ENCODE measurements at places on chromosomes 7 and 10.

DNA sequence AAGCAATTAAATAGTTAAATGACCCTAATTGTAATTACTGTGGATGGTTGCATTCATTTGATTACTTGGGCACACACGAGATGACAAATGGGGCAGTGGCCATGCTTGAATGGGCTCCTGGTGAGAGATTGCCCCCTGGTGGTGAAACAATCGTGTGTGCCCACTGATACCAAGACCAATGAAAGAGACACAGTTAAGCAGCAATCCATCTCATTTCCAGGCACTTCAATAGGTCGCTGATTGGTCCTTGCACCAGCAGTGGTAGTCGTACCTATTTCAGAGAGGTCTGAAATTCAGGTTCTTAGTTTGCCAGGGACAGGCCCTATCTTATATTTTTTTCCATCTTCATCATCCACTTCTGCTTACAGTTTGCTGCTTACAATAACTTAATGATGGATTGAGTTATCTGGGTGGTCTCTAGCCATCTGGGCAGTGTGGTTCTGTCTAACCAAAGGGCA lies 8.3 kb downstream of the PCBD1 start:
- no peak for DNase-seq

GRCh38 chr10:123911866-123912265 lies 20.3 kb upstream of the CPXM2 start:
- DNase-seq = no peak

- DNase-seq = no peak
Observed at GRCh38 chr10:36872702-36873393, 252.6 kb upstream of the ANKRD30A start.

DNA sequence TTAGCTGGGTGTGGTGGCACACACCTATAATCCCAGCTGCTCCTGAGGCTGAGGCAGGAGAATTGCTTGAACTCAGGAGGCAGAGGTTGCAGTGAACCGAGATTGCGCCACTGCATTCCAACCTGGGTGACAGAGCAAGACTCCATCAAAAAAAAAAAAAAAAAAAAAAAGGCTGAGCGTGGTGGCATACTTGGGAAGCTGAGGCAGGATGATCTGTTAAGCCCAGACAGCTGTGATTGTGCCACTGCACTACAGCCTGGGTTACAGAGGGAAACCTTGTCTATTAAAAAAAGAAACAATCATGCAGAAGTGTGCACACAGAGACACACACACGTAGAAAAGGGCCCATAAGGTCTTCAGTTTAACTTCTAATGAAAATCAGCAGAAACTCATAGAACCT lies 150.6 kb downstream of the TPST1 start:
- DNase-seq = no peak

GRCh38 chr10:131282961-131283360 lies 28.6 kb downstream of the TCERG1L start:
- DNase-seq = no peak

DNA sequence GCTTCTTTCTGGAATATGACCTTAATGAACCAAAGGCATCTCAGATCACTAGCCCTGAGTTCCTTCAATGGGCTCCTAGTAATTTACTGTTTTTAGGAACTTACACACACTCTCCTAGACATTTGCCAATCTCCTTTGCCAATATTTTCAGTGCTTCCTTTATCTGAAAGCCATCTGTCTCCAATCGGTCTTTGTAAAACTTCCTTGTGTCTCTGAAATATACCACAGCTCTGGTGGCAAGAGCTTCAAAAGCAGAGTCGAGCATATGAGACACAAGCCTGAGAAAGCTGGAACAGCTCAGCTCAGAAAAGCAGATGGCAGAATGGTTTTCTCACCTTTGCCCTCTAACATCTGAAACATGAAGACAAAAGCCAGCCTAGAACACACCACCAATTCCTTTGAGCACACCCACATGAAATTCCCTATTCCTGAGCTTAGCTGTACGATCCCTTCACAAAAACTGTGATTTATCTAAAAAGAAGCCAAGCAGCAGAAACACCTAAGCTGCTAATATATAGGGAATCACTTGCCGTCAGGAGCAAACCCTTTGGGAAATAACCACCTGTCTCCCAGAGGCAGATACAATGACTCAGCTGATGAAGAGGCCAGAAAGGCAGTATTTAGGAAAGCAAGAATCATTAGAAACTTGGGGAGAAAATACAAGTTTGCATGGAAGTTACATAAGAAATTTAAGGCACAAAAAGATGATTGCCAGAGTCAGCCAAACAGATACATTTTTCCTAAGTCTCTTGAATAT lies 70.2 kb upstream of the ANK3 start:
- no peak for DNase-seq

GRCh38 chr10:91201213-91201996 lies 19.1 kb upstream of the PCGF5 start:
- no peak for DNase-seq

DNA sequence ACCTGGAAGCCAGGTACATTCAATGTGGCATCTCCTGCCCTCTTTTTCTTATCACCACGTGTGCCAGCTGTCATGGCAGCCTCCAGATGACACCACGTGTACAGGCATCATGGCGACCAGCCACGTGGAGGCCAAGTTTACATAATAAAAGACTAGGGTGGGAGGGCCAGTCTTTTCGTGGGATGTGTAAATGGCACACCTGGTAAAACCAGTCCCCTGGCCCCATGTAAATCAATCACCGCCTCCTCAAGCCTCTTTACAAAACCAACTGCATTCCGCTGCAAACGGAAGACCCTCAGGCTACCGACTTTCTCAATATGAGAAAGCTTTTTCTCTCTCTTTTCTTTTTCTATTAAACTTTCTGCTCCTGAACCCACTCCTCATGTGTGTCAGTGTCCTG lies 65.1 kb upstream of the PHF14 start:
- no peak for DNase-seq

DNA sequence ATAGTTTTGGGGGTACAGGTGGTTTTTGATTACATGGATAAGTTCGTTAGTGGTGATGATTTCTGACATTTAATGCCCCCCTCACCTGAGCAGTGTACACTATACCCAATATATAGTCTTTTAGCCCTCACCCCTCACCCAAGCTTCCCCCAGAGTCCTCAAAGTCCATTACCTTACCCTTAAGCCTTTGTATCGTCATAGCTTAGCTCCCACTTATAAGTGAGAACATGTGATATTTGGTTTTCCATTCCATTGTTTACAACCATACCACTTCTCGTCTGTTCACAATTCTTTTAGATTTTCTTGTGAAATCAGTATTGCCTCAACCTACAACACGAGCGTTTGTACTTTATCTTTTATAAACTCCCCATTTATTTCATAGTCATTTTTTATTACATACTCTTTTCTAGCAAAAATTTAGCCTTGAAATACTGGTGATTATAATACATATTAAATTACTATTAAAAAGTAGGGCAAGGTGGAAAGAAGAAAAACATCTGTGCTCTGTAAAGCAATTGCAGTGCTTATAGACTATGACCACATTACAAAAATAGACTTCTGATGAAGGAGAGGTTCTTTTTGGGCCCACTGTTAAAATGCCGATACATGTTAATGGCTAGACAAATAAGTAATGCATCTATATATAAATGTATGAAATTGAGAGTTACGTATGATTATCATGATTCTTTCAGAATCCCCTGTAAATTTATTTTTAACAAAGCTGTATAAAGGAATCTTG lies 164.8 kb downstream of the THSD7A start:
- DNase-seq = no peak

DNA sequence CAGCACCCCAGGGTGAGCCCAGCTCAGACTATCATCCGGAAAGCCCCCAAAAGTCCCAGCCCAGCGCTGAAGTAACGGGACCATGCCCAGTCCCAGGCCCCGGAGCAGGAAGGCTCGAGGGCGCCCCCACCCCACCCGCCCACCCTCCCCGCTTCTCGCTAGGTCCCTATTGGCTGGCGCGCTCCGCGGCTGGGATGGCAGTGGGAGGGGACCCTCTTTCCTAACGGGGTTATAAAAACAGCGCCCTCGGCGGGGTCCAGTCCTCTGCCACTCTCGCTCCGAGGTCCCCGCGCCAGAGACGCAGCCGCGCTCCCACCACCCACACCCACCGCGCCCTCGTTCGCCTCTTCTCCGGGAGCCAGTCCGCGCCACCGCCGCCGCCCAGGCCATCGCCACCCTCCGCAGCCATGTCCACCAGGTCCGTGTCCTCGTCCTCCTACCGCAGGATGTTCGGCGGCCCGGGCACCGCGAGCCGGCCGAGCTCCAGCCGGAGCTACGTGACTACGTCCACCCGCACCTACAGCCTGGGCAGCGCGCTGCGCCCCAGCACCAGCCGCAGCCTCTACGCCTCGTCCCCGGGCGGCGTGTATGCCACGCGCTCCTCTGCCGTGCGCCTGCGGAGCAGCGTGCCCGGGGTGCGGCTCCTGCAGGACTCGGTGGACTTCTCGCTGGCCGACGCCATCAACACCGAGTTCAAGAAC lies 1.1 kb downstream of the VIM start:
- no peak for DNase-seq

- DNase-seq = no peak
Observed at GRCh38 chr10:12780634-12781601, 220.6 kb downstream of the CCDC3 start.

DNA sequence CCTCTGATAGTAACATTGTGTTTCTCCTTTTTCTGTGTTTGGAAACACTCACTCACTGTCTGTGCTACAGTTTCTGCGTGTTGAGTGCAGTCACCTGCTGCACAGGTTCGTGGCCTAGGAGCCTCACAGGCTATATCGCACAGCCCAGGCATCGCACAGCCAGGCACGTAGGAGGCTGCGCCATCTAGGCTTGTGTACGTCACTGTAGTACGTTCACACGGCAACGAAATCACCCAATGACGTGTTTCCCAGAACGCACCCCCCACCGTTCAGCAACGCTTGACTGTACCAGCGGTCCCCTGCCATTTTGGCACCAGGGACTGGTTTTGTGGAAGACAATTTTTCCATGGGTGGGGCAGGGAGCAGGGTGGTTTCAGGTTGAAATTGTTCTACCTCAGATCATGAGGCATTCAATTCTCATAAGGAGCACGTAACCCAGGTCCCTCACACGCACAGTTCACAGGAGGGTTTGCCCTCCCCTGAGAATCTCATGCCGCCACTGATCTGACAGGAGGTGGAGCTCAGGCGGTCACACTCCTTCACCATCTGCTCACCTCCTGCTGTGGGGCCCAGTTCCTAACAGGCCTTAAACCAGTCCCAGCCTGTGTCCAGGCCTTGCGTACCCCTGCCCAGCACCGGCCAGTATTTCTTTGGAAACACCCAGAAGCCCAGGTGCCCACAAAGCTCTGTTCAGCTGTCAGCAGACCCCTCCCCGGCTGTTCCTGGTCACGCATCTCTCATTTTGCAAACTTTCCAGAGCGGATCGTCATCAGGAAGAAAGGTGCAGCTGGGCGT lies 23.2 kb upstream of the PRKAR1B start:
- DNase-seq = no peak

DNA sequence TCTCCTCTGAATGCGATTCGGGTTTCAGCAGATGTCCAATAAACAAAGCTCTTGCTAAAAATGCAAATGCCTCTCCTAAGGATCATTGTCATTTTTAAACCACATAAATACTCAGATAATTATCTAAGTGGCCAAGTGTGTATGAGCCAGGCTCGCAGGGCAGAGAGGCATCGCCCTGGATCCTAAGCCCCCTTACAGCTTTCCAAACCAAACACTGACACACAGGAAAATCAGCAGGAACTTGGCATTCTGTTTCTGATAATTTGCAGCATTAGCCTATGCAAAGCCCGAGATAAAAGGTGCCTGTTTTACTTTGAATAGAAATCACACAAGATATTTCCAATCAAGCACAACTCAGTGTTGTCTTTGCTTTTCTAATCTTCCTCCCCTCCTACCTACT lies 134.4 kb downstream of the ABCA13 start:
- DNase-seq = no peak

- no peak for DNase-seq
Observed at GRCh38 chr7:47452295-47452694, 129.6 kb downstream of the TNS3 start.

GRCh38 chr7:80142853-80143580 lies 8.4 kb downstream of the GNAI1 start:
- DNase-seq = no peak

DNA sequence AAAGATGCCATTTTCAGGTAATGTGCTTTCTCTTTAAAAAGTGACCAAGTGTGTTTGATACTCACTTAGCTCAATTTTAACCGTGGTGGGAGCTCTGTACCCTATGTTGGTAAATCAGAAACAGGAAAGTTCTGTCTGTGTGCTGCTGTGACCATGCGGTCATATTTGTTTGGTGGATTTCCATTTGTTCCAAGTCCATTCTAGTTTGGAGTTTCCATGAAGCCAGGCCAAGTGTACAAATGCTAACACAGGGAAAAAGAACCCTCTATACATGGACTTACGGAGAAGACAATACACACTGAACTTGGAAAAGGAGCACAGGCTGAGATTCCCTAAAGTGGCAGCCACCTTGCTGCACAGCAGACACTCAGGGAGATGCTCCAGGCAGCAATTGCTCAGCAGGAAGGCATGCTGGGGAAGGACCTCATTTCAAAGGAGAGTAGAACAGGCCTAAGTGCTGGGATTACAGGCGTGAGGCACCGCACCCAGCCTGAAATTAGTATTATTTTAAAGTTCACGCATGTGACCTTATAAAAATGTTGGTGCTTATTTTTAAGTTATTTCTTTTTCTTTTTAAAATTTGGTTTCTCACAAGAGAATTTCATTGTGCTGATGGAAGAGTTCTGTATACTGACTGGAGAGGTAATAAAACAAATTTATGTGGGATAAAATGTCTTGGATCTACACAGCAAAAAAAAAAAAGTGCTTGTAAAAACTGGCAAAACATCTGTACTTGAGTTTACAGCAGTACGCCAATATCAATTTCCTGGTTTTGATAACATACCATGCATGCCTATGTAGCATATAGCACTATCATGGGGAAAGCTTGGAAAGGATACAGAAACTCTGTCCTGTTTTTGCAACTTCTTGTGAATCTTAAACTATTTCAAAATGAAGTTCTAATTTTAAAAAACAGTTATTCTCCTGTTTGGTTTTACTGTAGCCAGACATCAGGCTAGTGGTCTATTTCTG lies 436.2 kb downstream of the KCNMA1 start:
- DNase-seq = no peak

GRCh38 chr10:101032637-101033224 lies 1.7 kb downstream of the SFXN3 start:
- DNase-seq = no peak

GRCh38 chr7:47536661-47537611 lies 45.0 kb downstream of the TNS3 start:
- DNase-seq = no peak

DNA sequence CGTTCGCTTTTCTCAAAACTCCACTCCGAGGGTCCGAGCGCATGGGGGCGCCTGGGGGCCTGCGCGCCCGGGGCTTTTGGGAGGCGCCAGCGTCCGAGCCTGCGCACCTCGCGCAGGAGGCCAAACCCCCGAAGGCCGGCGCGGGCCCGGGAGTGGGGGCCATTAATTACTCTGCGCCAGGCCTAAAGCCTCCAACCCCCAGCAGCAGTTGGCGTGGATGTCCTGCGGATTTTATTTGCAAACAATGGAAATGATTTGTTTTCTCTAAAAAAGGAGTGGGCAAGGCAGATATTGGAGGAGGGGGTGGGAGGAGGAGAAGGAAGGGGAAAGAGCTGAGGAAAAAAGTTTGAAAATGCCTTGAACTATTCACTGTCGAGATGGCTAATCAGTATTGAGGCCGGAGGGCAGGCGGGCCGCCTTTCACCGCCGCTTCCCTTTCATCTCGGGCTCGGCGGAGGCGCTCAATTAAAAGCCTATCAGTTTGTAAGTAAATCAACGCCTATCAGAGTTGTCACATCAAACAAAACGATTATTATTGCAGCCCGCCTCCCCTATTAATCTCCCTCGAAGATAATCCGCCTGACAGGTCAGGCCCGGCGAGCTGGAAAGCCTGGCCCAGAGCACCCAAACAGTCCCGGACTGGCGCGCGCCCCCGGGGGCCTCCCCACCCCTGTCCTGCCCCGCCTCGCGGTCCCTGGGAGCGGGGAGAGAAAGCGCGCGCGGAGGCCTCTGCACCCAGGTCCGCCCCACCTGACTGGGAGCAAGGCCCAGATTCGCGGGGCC lies 3.4 kb upstream of the ZNF503 start:
- no peak for DNase-seq

Data from cortex of kidney (tissue), 1 donor.